ENCODE measurements at places on chromosomes 5 and 9. TPM values are rescaled to one million over a fixed set of nuclear protein-coding genes. Genes with fewer than 3 reads are reported as not detected.

The CARTPT gene
- total RNA-seq, result not detected

The ARSI gene
- not detected for total RNA-seq

- no peaks in the 10 kb centered on the region for H3K4me1 ChIP-seq
- H3K27me3 ChIP-seq, result no peaks in the 10 kb centered on the region
- peaks cover under 1% of the 10 kb centered on the region for H3K36me3 ChIP-seq
- no peak for DNase-seq
- H3K27ac ChIP-seq, result no peak overlapping the region
- no peak overlapping the region for H3K4me3 ChIP-seq
Measured at GRCh38 chr9:32413424-32413823, 29.0 kb downstream of the ACO1 start.

- no peaks in the 10 kb centered on the region for H3K4me1 ChIP-seq
- H3K27me3 ChIP-seq, result no peaks in the 10 kb centered on the region
- no peak for DNase-seq
- no peaks in the 10 kb centered on the region for H3K36me3 ChIP-seq
Measured at GRCh38 chr5:136396886-136397285, 31.5 kb upstream of the TRPC7 start.

- H3K27me3 ChIP-seq, result no peaks in the 10 kb centered on the region
- H3K4me1 ChIP-seq, result no peaks in the 10 kb centered on the region
- H3K36me3 ChIP-seq, result no peaks in the 10 kb centered on the region
- no peak overlapping the region for H3K27ac ChIP-seq
- no peak overlapping the region for H3K4me3 ChIP-seq
Measured at GRCh38 chr5:36679221-36679989, 73.0 kb downstream of the SLC1A3 start.
